ENCODE measurements at places on chromosomes 1 and 21. TPM values are rescaled to one million over a fixed set of nuclear protein-coding genes. Genes with fewer than 3 reads are reported as not detected.

KRTAP19-1 gene
- total RNA-seq, result not detected

IL22RA1 gene
- total RNA-seq, result not detected

OR6F1 gene
- total RNA-seq, result not detected

PBX1 gene
- total RNA-seq, result 39.3 TPM

IL19 gene
- not detected for total RNA-seq

CFAP74 gene
- total RNA-seq, result not detected

ST6GALNAC3 gene
- total RNA-seq, result 0.36 TPM
